ENCODE measurements at places on chromosomes 12 and 14.
A peak's percentile ranks its signal among the peaks of the same experiment; 100 is the strongest.

DNA sequence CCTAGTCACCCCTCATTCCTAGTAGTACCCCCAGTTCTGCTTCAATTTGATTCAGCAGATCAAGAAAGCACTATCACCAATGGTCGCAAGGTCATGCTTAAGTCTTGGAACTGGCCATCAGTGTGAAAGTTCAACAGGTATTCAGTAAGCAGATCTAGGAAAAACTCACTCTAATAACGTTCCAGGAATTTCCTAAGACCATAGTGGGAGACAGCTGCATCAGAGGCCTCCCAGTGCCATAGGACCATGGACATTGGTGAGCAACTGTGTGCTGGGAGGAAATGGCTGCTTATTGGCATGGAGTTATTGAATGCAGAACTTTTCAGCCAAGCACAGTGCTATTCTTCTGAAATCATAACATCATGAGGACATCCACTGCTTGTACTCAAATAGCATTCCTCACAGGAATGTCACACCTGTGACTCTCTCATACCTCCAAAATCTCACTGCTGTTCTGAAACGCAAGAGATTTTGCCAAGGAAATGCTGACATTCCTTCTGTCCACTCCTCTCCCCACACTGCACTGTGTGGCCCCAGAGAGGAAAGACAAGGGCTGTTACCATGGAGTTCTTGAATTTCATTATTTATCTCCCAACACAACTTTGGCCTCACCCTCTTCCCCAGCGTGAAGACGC lies 30.9 kb upstream of the MDM2 start:
- no peak for DNase-seq

- DNase-seq, result no peak
Observed at GRCh38 chr12:19819231-19819630, 379.9 kb downstream of the AEBP2 start.

- no peak for DNase-seq
Observed at GRCh38 chr12:64687816-64688215, 71.4 kb downstream of the GNS start.

DNA sequence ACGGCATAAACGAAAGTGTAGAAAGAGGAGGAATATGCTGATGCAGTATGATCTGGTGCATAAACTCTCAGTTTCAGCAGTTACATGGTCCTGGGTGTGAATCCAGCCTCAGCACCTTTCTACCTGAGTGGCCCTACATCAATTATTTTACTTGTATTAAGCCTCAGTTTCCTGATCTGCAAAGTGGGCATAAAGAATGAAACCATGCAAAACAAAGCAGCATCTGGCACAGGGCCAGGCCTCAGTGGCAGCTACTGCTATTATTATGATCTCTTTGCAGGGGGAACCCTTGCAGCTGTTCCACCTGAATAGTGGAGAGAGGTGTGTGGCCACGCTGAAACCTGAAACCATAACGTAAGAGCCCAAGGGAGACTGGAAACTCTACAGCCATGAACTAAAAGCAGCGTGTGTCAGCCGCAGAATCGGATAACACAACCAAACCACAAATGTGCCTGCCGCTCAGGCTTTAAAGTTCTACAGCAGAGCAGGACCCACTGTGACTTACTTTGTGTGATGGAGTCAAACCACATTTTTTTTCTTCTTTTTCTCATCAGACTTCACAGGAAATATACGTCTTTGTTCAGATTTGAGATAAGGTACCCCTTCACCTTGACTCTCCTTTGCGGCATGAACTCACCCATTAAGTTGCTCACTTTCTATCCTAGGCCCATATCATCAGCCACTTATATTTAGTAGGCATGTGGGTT lies 29.2 kb upstream of the FOS start:
- DNase-seq, result peak; percentile 54

DNA sequence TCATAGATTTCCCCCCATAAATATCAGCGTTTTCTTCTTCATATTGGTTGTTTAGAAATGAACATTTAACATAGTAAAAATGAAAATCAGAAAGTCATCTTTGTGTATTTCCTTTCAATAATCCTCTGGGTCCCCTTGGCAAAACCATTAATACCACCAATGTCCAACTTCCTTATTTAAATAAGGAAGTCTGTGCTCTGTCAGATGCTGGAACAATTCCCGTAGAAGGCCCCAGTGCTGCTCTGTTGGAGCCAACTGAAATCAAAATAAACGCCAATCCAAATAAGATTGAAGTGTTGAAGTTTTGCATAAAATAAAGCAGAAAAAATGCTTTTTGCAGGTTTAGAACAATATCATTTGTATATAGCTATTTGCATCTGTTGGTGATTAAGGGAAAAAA lies 93.1 kb downstream of the PPM1H start:
- no peak for DNase-seq

DNA sequence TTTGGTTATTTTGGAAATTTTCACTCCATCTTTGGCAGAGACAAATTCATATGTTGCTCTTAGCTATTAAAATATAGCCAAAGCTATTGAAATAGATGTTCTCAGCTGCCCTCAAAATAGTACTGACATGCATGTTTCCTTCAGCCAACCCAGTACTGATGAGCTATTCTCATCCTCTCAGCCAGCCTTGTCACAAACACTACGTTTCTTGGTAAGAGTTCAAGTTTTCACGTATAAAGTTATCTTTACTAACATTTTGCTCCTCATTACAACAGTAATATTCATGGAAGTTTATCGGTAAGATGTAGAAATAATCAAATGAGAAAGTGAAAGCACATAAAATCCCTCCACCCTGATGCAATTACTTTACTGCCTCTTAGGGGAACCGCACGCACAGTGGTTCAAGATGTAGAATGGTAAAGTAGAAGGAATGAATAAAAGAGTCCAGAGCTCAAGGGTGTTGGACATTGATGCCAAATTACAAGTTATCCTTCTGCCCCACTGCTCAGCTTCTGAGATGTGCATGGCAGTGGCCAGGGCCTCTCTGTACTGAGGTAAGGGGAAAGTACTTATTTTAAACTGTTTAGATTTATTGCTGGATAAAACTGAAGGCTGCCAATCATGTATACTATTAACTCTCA lies 20.7 kb downstream of the GCH1 start:
- DNase-seq, result no peak

All from stimulated activated CD4-positive, alpha-beta T cell treated with anti-CD3 and anti-CD28 coated beads, Interleukin-1b, Interleukin-23, amount 100 ng/mL, for 1 hour (primary cell).